ENCODE measurements at places on chromosomes 2 and 18. TPM values are rescaled to one million over a fixed set of nuclear protein-coding genes. Genes with fewer than 3 reads are reported as not detected.

Gene HRH4
- not detected for total RNA-seq

Gene SLC8A1
- 2.1 TPM for total RNA-seq

Gene RFTN2
- total RNA-seq = 9.9 TPM

Gene DNER
- not detected for total RNA-seq

Gene FLACC1
- total RNA-seq = 1.4 TPM

Gene TFCP2L1
- total RNA-seq = not detected

Gene CPLX4
- total RNA-seq = not detected

Gene ZNF397
- total RNA-seq = 5.1 TPM

Gene MOGAT1
- not detected for total RNA-seq

Gene LAMA1
- not detected for total RNA-seq

Gene CAVIN2
- 171 TPM for total RNA-seq

Gene CTNNA2
- not detected for total RNA-seq

Gene TEX44
- not detected for total RNA-seq

Gene DAW1
- total RNA-seq = 2.0 TPM

Gene FSIP2
- total RNA-seq = 0.16 TPM

Gene OBSL1
- total RNA-seq = 8.0 TPM

Gene RAB31
- total RNA-seq = 30.5 TPM

Gene CFAP53
- 0.18 TPM for total RNA-seq

Gene THSD7B
- total RNA-seq = 0.04 TPM

Gene PAX3
- not detected for total RNA-seq

Gene C2orf66
- total RNA-seq = 0.27 TPM

Gene C2orf78
- total RNA-seq = not detected

Gene KIF5C
- 0.21 TPM for total RNA-seq
